Thoracic aorta (tissue), 2 donors: ENCODE measurements at places on chromosomes 3 and 15. TPM values are rescaled to one million over a fixed set of nuclear protein-coding genes. Genes with fewer than 3 reads are reported as not detected.

- DNase-seq, result no peak
Measured at GRCh38 chr3:98784666-98785600, 21.8 kb downstream of the ST3GAL6 start.

DNA sequence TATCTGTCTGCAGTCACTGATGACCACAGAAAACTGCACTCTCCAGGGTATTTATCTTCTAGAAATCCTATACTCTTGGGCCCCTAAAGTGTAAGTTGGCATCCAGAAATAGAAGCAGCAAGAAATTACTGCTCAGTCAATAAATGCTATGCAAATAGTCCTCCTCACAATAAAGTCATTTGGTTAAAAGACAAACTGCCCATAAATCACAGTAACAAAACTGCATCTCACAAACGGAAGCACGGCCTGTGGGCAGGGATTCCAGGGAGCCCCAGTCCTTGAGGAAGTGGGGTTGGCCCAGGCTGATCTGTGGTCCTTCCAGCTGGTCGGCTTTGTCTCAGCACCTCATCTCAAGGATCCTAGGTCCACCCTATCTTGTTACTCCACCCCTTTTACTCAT, 29.7 kb upstream of the SPATA12 start:
- no peak for DNase-seq

DNA sequence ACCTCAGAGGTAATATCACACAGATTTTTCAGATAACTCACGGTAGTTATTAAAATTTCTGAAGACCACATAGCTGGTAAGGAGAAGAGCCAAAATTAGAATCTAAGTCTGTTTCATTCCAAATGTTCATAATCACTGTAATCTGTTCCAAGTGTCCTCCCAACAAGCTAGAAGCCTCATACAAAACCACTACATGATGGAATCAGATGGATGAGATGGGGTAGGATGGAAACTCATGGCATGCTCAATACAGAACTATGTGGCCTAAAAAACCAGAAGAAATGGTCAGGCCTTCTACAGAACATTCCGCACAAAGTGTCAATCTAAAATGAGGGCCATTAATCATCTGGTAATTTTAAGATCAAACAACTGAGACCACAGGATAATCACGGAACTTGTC, 91.8 kb downstream of the THBS1 start:
- DNase-seq, result no peak

- DNase-seq, result no peak
Measured at GRCh38 chr3:188400494-188401243, 246.7 kb downstream of the LPP start.

DNA sequence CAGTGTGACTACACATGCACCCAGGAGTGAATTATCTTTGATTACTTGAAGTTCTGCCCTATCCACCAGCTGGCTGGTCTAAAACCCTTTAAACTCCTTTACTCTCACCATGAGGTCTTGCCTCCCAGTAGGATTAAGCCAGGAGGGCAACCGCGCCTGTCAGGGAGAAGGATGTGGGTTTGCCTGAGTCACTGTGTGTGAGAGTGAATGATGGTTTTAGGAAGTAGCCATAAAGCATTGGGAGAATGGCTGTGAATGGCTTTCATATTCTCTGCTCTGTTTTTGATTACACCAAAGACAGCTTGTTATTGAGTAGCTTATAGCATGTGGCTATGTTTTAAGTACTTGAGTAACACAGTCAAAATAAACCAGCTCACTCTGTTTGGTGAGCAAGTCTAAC, 637.7 kb upstream of the TBL1XR1 start:
- no peak for DNase-seq

DNA sequence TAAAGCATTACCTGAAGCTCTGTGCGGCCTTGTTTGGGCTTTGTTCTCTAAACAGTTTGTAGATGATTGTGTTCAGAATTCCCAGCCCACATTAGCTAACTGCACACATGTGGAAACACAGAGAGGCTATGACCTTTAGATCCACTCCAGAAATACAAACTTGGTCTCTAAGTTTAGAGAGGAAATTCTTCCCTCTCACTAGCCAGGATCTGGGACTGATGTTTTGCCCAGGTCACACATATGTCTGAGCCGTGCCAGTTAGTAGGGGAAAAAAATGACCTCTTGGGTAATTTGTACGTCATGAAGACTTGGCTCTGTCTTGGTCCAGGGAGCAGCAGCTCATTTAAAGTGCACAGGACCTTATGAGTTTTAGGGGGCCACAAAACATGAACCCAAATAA, 223.1 kb downstream of the RBMS3 start:
- no peak for DNase-seq

- no peak for DNase-seq
Measured at GRCh38 chr15:72271895-72272212, 500 bp downstream of the PARP6 start.

GRCh38 chr3:56590814-56591213, 33.8 kb downstream of the CCDC66 start:
- no peak for DNase-seq

- no peak for DNase-seq
Measured at GRCh38 chr3:120778776-120779175, 36.2 kb downstream of the GTF2E1 start.

GRCh38 chr15:49309889-49310288, 113.2 kb upstream of the FGF7 start:
- no peak for DNase-seq

DNA sequence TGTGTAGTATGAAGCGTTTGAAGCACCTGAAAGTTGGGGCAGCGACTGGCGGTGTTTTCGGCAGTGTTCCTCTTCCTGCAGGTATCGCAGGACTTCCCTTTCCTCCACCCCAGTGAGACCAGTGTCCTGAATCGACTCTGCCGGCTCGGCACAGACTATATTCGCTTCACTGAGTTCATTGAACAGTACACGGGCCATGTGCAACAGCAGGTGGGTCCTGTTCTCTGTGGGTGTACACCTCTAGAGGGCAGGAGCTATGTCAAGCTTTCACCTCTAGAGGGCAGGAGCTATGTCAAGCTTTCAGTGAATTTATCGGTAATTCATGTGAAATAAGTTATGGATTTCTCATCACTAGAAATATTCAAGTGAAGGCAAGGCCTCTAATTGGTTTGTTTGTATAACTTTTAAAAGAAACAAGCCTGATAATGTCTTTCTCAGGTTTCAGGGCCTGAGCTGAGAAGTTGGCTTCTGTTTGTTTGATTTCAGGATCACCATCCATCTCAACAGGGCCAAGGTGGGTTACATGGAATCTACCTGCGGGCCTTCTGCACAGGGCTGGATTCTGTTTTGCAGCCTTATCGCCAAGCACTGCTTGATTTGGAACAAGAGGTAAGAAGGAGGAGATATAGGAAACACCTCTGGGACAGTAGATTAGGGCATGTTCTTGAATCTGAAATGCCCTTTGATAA, 5.3 kb downstream of the TUBGCP4 start:
- no peak for DNase-seq

DNA sequence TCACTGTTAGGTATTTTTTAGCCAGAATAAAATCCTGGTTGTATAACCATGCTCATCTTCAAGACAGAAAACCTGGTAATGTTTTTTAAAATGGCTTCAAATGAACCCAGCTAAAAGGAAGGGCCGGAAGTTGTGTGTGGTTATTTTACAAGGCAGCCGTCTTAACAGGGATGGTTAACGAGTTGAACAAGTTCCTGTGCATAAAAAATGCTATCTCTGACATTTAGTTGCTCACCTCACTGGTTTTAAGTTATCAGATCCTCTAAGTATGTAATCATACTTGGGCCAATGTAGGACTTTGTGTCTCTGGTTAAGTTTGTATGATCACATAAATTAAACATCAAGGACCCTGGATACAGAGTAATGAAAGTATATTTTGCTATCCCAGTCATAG, 2.1 kb downstream of the ATP11B start:
- DNase-seq, result no peak

- no peak for DNase-seq
Measured at GRCh38 chr15:29672923-29673809, 149.1 kb downstream of the TJP1 start.

DNA sequence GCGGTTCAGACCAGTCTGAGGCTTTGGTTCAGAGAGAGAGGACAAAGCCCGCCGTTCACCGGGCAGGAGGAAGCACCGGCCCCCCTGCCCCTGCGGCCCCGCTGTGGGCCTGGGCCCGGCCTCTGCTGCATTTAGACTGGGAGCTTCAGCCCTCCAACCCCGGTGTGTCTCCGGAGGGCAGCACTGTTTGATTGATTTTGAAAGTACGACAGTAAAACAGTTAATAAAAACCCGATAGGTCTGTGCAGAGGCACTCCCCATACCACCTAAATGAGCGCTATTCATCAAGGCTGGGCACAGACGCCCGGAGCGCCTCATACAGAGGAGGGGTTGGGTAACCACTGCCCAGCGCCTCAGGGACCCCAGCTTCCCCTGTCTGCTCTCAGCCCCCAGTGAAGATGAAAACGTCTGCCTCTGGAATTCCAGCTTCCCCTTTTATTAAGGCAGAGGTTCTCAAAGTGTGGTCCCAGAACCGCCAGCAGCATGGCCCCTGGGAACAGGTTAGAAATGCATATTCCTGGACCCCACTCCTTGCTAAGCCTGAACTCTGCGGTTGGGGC, 256.7 kb upstream of the TLE3 start:
- no peak for DNase-seq

- DNase-seq, result no peak
Measured at GRCh38 chr3:88019024-88019423, 39.8 kb downstream of the CGGBP1 start.

DNA sequence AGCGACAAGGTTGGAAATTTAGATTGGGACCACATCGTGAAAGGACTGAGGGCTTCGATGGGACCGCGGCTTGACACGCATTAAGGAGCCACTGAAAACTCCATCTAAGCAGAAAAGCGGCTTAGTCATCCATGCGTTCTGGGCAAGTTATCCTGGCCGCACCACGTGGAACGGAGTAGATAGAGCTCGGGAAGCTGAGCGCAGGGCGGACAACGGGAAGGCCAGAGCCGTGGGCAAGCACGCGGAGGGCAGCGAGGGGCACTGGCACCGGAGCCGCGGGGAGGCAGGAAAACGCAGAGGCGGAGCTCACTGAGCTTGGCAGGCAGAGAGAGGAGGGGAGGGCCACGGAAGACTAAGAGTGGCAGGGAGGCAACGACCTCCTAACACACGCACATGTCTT, 61.3 kb upstream of the VGLL4 start:
- DNase-seq, result no peak

DNA sequence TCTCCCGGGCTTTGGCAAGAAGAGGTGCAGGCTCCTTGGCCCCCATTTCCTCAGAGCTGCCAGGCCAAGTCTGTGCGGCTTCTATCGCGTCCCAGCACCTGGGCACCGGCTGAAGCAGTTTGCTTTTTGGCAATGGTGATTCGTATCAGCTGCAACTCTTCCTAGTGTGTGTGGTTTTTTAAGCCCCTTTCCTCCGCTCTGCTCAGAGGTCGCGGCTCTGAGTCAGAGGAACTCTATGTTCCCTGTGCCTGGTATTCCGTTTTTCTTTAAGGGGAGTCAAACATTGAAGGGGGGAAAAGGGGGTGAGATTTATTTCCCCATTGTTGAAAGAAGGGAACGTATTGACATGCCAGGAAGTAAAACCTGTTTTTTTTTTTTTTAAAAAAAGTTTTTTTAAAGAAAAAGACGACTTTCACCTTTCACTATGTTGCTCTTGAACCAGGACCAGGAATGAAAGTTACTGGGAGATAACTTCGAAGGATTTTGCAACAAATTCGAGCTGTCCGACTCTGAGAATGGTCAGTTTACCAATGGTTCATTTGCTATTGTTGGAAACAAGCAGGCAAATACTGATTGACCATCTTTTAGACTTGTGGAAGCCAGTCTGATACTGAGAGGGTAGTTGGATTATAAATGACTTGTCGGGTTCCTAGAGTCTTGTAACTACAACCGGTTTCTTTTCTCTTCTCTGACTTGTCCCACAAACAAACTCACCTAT, 1.1 kb downstream of the ARMC8 start:
- peak; percentile 15 for DNase-seq

DNA sequence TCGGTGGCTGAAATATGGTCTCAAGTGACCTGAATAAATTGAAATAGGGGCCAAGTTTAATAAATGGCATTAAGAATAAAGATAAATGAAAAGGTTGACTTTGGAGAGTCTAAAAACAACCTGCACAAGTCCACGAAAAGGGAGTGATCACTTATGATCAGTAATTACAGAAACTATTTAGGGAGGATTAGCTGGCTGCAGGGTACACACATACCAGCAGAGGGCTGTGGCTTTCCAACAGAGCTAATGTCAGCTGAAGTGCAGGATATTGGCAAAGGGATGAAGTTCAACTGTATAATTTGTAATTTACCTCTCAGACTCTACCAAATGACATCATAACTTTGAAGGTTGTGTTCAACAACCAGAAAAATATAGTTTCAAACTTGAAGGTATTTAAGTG, 86.8 kb downstream of the SYNPR start:
- no peak for DNase-seq

DNA sequence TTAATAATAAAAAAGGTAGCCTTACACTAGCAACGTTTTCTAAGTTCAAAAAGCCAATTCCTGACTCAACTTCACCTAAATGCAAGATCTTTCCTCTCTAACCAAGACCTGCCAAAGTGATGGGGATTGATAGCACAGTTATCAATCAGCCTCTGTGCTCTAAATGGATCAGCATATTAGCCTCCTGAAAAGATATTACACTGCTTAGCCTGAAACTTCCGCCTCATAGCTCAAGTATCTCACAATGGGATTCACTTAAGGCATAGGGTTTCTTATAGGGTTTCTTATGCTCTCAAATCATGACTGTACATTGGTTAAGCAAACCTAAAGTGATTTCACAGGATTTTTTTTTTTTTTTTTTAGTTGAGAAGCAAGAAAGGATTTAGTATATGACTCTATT, 436 bp upstream of the SLC9A9 start:
- no peak for DNase-seq

DNA sequence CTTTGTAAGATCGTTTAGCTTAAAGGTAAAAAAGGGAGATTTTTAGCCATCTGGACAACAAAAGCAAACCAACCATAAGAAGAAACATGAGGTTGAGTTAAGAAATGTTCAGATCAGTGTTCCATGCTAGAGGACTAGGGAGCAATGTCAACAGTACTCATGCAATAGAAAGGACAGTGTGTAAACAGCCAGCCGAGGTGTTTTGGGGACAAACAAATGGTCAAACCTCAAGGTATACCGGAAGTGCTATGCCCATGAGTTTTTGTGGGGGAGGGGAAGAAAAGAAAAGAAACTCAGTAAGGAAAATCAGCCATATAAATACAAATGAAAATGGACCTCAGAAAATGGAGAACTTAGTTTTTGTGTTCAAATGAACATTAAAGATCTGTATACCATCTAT, 289.5 kb upstream of the GRM7 start:
- no peak for DNase-seq

Gene HCN4
- not detected for total RNA-seq

Gene GATM
- 25.0 TPM for total RNA-seq

Gene ADGRG7
- not detected for total RNA-seq

Gene GOLGA8T
- total RNA-seq, result 11.5 TPM

Gene CMTM8
- not detected for total RNA-seq

Gene LRTM1
- not detected for total RNA-seq

Gene PEAK1
- total RNA-seq, result 95.9 TPM
